HTR-8/SVneo (cell line): ENCODE measurements at places on chromosomes 3 and 15.

GRCh38 chr3:58623961-58624360 is 42.6 kb downstream of the FAM3D start:
- no peak for DNase-seq

- DNase-seq = no peak
Observed at GRCh38 chr15:40160021-40160420, 848 bp upstream of the BUB1B start.

DNA sequence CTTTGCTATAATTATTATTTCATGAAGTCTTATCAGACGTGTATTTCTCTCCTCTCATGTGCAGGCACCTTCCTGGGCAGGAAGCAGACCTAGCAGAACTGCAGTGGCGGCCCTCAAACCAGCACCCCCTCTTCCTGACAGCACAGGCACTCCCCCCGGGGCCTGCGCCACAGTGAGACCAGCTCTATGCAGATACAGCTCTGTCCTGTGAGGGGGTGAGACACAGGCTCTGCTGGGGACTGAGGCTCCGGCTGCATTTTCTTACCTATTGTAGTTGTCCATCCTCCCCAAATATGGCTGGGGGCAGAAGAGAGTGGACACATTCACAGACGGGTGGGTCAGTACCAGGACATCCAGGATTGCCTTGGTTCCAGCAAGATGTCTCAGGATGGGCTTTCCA is 5.0 kb downstream of the CISH start:
- DNase-seq = no peak

DNA sequence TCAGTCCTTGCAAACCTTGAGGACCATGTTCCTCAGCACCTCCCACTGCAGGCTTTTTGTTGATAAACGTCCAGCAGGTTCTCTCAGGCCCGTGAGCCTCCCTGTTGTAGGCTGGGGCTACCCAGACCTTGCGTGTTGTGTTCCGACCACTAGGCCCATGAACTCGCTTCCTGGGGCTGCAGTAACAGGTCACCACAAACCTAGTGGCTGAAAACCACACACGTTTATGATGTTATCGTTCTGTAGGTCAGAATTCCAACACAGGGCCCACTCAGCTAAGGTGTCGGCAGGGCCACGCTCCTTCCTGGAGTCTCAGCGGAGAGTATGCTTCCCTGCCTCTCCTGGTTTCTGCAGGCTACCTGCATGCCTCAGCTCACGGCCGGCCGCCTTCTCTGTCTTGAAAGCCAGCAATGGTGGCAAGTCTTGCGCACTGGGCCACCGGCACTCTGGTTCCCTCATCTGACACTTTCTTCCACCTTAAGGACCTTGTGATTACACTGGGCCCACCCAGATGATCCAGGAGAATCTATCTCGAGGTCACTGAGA is 60.8 kb downstream of the ATP10A start:
- DNase-seq = no peak
